Calu3 (cell line): ENCODE measurements at places on chromosomes 2 and 18. TPM values are rescaled to one million over a fixed set of nuclear protein-coding genes. Genes with fewer than 3 reads are reported as not detected.

Gene HOXD11
- not detected in 2 replicates for total RNA-seq

Gene ACTG2
- not detected in 2 replicates for total RNA-seq

DNA sequence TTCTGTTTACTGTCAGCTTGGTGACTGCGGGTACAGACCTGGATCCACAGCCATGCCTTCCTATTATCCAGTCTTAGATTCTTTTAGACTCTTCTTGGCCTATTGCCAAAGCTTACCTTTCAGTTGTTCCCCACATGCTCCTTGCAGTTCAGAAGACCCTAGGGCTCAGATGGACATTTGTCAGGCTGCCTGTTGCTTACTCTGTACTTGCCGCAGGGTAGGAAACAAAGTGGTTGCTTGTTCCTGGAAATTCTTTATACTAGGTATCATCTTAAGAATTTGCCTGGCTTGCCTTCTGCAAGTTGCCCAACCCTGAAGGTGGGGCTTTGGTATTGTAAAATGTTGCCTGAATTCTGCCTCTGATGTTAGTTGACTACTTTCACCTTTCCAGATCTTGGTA, 24.4 kb downstream of the CD28 start:
- no peak for DNase-seq
- H3K4me3 ChIP-seq, result no peak overlapping the region
- no peaks in the 10 kb centered on the region for H3K27me3 ChIP-seq

- no peaks in the 10 kb centered on the region for H3K36me3 ChIP-seq
- no peak overlapping the region for H3K27ac ChIP-seq
- no peak overlapping the region for H3K4me3 ChIP-seq
Observed at GRCh38 chr18:53603276-53603675, 621.2 kb downstream of the MBD2 start.

- no peaks in the 10 kb centered on the region for H3K4me1 ChIP-seq
- no peak overlapping the region for H3K4me3 ChIP-seq
- no peak overlapping the region for H3K27ac ChIP-seq
- no peak for DNase-seq
Observed at GRCh38 chr2:105536175-105536574, 137.3 kb upstream of the FHL2 start.

DNA sequence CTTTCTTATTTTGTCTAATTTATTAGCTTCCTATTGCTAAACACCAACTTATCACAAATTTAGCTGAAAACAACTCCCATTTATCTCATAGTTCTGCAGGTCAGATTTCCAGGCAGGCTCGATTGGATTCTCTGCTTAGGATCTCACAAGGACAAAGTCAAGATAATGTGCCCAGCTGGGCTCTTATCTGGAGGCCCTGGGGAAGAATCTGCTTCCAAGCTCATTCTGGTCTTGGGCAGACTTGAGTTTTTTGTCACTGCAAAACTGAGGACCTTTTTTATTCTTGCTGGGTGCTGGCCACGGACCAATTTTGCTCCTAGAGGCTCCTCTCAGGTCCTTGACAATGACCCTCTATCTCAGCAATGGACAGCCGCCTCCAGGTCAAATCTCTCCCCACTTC, 215.5 kb downstream of the TRIB2 start:
- no peak overlapping the region for H3K27ac ChIP-seq
- H3K27me3 ChIP-seq, result no peaks in the 10 kb centered on the region
- no peak overlapping the region for H3K4me3 ChIP-seq
- no peaks in the 10 kb centered on the region for H3K36me3 ChIP-seq
- no peaks in the 10 kb centered on the region for H3K4me1 ChIP-seq

GRCh38 chr18:39990540-39990939, 1964.5 kb upstream of the PIK3C3 start:
- no peaks in the 10 kb centered on the region for H3K27me3 ChIP-seq
- no peaks in the 10 kb centered on the region for H3K4me1 ChIP-seq
- no peak for DNase-seq
- H3K4me3 ChIP-seq, result no peak overlapping the region

DNA sequence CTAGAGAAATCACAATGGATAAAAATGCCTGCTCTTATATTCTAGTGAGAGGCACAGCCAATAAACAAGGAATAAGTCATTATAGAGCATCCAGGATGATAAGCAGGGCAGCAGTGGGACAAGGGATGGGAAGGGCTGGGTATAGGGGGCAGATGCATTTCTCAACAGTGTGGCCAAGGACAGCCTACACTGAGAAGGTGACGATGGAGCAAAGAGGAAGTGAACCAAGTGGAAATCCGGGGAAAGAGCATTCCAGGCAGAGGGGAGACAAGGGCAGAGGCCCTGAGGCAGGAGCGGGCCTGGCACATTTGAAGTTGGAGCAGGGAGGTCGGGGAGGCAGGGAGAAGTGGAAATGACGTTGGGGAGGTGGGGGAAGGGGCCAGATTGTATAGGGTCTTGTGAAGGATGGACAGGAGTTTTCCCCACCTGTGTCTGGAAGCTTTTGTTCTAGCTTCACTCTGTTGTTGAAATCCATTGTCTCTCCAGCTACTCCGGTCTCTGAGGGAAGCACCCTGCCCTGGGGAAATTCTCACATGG, 17.6 kb downstream of the TMEM177 start:
- no peak for DNase-seq
- H3K36me3 ChIP-seq, result no peaks in the 10 kb centered on the region
- peak overlapping the region; percentile 16 for H3K27ac ChIP-seq

DNA sequence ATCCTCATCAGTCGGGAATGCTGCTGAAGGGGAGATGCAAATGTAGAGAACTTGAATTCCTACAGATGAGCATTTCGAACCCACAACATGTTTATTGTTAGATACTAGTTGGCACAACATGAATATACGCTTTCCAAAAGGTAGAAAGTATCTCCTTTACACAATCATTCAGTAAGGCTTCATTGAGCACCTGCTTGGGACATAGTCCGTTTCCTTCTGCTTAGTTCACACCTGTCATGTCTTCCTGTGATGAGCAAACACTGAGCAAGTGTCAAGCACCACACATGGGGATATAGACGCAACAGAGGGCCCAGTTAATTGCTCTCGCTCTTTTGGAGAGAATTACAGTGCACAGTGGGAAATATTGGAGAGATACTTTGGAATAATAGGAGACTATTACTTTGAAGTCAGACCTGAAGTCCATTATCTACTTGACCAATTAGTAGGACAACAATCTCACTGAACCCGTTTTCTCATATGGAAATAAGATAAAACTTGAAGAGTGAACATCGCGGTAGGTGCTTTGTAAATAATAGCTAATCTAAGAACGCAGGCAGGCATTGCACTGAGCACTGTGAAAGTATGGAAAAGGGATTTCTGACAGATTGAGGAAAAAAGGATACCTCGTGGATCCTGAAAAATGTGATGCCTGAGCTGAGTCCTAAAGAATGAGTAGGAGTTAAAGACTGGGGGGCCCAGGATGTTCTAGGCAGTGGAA, 1.2 kb downstream of the CPSF3 start:
- no peaks in the 10 kb centered on the region for H3K27me3 ChIP-seq
- peaks cover 23% of the 10 kb centered on the region for H3K4me1 ChIP-seq
- no peak overlapping the region for H3K4me3 ChIP-seq
- no peak for DNase-seq
- H3K27ac ChIP-seq, result peak overlapping the region; percentile 83

DNA sequence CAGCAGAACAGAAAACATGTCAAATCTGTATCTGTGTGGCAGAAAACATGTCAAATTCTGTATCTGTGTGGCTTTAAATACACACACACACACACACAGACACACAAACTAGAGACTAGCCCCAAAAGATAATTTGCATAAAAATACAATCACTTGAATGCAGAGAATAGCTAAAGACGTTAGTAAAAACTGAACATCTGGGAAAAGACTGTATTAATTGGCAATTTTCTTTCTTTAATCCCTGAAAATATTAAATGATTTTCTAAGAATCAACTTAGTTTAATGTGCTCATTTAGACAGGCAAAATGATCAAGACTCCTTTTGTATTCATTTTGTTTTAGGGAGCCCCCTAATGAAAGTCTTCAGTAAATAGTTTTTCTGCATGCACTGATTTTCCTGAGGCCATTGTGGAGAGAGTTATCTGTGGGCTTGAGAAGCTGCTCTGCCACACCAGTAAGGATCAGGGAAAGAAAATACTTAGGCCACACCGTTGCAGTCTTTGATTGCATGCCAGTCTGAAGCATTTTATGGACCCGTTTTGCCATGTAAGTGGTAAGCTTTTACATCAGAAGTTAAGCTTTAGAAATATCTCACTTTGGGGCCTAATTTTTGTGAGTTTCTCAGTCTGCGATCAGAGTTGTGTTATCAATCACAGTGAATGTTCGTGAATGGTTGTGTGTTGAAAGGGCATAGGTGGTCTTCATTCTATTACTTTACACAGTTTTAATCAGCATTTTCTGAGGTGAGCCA, 2.2 kb downstream of the SPATS2L start:
- H3K36me3 ChIP-seq, result peaks cover 49% of the 10 kb centered on the region
- peak overlapping the region; percentile 62 for H3K27ac ChIP-seq
- DNase-seq, result no peak
- peaks cover 46% of the 10 kb centered on the region for H3K4me1 ChIP-seq
- peak overlapping the region; percentile 63 for H3K4me3 ChIP-seq
